ENCODE measurements at places on chromosomes 1 and 21.

GRCh38 chr21:35035581-35035980 is 13.5 kb downstream of the RUNX1 start:
- no peak for DNase-seq

DNA sequence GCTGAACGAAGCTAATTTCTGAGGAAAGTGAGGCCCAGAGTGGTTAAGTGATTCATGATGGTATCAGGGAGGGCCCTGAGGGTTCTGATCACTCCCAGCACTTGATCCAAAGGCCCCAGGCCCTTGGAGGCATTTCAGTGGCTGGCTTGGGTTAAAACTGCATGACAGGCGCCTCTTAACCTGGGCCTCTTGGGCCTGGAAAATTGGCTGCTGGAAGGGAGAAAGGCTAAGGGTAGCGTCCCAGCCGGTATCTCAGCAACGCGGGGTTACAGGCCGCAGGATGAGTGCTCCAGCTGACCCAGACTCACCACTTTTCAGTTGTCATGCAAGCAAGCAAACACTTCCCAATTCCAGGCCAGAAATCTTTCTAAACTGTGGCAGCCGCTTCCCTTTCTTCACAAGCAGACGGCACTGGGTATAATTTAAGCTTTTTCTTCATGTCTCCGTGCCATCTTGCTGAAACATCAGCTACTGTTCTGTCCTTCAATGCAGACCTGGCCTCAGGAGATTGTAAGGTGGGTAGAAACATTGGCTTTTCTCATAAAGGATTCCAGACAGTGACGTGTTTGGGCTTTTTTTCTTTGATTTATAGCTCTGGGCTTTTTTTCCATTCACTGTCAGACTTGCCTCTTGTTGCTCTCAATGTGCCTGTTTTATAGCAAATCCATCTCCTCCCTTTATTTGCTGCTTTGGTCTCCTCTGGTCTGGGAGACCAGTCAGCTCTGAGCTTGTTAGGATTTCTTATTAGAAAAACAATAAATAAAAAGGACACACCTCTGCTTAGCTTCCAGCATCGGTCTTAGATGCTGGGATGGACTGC is 229.1 kb downstream of the KCNJ6 start:
- DNase-seq, result no peak

GRCh38 chr21:35088319-35088771 is 39.2 kb upstream of the RUNX1 start:
- no peak for DNase-seq

DNA sequence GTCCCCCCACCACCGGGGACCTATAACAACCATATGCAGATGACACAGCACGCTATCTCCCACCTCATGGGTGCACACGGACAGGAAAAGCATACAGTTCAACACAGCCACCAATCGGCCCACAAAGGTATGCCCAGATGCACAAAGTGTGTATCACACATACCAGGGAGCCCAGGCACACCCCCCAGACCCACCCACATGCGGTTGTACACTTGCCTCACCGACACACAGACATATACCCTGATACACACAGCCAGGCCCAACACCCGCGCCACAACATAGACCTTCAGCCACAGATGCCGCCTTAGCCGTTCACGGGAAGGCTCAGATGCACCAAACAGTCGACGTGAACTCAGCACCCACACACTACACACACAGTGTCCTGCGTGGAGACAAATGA is 5.5 kb downstream of the CROCC start:
- no peak for DNase-seq

DNA sequence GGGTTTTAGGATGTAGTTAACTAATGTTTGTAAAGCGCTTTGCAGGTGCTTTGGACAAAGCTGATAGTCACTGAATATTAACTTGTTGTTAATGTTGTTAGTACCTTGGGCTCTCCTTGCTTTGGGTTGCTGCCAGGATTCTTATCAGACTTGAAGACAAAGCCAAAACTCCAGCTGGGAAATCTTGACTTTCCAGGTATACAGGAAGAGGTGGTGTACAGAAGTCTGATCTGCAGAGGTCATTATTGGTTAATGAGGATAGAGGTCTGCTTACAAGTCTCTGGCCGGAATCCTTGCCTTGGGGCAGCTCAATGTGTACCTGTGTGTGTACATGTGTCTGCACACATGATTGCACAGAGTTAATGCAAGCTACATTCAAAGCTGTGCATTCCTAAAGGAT is 96.0 kb upstream of the POU3F1 start:
- DNase-seq, result no peak

- no peak for DNase-seq
These were observed 38.8 kb downstream of the ARID1A start for GRCh38 chr1:26734501-26735058.

GRCh38 chr1:230191079-230191804 is 124.2 kb downstream of the GALNT2 start:
- DNase-seq, result no peak

GRCh38 chr1:183761871-183762270 is 43.0 kb upstream of the RGL1 start:
- no peak for DNase-seq

- DNase-seq, result no peak
These were observed 2.4 kb upstream of the SIM2 start for GRCh38 chr21:36696390-36697059.

Measured in activated CD8-positive, alpha-beta memory T cell treated with anti-CD3 and anti-CD28 coated beads for 4 hours (primary cell).